ENCODE measurements at places on chromosomes 3 and 15. TPM values are rescaled to one million over a fixed set of nuclear protein-coding genes. Genes with fewer than 3 reads are reported as not detected.

GRCh38 chr3:132549890-132550578, 47.0 kb upstream of the ACKR4 start:
- no peak for DNase-seq

- no peak for DNase-seq
Measured at GRCh38 chr3:58134468-58134867, 76.3 kb downstream of the DNASE1L3 start.

GRCh38 chr3:134348524-134348923, 25.7 kb downstream of the AMOTL2 start:
- DNase-seq, result no peak

DNA sequence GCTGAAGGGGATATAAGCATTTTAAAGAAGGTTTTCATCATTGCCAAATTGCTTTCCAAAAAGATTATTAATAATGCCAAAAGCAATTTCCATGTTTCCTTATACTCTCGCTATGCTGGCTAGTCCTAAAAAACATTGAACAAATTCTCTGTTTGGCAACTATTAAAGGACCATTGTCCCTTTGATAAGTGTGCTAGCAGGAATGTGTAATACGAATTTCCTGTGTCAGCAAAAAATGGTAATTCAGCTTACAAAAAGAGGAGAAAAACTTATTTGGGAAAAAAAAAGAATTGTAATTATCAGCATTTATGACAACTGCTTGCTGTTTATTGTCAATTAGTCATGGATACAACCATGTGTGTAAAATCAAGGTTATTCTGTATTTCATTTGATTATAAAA, 138.6 kb downstream of the TBL1XR1 start:
- no peak for DNase-seq

- DNase-seq, result no peak
Measured at GRCh38 chr3:71241981-71242560, 341.5 kb downstream of the FOXP1 start.

DNA sequence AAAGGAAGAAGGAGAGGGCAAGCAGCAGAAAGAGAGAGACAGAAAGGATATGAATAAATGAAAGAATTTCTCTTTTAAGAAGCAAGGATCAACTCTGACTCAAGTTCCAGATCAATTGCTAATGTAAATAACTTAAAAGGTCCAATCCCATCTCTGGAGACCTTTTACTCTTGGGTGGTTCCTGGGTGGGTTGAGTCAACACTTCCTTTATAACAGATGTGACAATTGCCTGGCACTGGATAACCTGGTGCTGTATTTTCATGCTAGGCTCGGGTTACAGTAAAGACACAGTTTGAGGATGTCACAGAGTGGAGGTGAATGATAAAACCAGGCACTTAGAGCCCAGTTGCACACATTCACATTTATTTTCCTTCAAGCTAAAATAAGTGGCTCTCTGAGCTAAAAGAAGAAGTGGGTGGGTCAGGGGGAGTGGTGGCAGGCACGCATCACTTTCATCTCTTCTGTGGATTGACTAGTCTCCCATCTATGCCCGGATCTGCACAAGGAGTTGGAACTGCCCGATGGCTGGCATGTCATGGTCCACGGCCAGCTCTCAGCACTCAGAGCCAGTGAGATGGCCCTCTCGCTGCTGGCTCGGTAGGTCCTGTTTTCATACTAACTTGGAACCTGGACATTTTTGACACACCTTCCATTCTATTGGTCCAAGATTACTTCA, 465.8 kb downstream of the FOXP1 start:
- no peak for DNase-seq

- no peak for DNase-seq
Measured at GRCh38 chr3:195815169-195815771, 3.5 kb upstream of the MUC4 start.

- DNase-seq, result no peak
Measured at GRCh38 chr15:59394166-59394661, 21.5 kb upstream of the MYO1E start.

- no peak for DNase-seq
Measured at GRCh38 chr15:53831907-53832770, 72.7 kb upstream of the WDR72 start.

- no peak for DNase-seq
Measured at GRCh38 chr3:46998121-46998851, 18.8 kb downstream of the NBEAL2 start.

GRCh38 chr15:26673445-26673844, 99.4 kb downstream of the GABRB3 start:
- no peak for DNase-seq

GRCh38 chr3:153897842-153898241, 223.3 kb upstream of the ARHGEF26 start:
- no peak for DNase-seq

- no peak for DNase-seq
Measured at GRCh38 chr3:130725746-130726145, 20.9 kb downstream of the PIK3R4 start.

DNA sequence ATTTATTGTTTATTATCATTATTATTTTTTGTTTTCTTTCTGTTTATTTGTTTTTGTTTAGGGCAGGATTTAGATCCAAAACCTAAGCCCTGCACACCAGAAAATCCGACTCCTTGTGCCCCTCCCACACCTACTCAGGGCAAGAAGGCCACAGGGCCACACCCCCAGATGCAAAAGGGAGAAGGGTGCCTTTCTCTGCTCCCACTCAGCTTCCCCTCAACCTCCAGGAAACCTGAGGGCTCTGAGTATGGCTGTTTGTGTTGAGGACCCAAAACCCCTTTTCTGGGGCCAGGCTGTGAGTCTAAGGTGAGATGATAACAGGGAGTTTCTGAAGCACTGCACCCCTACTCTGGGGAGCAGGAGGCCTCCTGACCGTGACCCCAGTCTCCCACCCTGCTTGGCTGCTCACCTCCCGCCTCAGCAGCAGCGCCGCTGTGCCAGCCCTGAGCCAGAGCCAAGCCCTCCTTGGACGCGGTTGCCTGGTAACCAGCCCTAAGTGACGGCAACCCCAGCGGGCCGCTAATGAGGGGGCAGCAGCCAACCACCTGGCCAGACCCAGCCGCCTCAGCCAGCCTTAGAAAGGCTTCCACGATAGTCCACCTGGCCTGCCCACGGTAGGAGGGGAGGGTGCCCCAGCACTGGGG, 6.4 kb upstream of the C15orf39 start:
- DNase-seq, result no peak

DNA sequence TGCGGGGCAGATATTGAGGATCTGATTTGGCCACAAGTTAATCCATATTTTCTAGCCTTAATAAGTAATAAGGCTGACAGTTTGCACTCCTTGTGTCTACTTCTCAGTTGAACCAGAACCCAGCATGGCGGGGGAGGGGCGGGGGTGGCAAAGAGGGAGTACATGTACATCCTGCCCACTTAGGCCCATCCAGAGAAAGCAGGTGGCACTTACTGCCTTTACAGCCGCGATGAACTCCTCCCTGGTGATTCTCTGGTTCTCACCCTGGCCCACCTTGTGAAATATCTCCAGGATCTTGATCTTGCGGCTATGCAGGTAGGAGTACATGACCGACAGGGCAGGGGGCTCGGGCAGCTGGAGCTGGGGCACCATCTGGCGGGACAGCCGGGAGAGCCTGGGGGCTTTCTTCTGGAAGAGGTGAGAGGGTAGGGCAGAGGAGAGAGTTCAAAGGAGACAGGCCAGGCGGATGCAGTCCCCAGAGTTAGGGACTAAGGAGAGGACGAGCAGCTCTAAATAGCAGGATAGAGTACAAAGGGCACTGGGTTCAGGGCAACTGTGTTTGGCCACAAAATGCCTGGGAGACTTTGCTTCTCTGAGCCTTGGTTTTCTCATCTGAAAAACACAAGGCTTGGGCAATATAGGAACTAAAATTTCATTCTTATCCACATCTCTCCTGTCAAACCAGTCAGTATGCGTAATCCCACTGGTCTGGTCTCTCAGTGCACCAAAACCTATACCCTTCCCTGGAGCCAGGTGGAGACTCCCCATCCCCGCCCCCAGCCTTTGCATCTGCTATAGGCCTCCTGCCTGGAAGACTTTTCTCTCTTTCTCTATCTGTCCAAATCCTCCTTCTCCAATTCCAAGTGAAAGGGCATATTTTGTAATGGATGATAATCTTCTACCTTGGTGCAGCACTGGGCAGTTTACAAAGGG, 10.1 kb downstream of the EFCAB12 start:
- DNase-seq, result no peak

DNA sequence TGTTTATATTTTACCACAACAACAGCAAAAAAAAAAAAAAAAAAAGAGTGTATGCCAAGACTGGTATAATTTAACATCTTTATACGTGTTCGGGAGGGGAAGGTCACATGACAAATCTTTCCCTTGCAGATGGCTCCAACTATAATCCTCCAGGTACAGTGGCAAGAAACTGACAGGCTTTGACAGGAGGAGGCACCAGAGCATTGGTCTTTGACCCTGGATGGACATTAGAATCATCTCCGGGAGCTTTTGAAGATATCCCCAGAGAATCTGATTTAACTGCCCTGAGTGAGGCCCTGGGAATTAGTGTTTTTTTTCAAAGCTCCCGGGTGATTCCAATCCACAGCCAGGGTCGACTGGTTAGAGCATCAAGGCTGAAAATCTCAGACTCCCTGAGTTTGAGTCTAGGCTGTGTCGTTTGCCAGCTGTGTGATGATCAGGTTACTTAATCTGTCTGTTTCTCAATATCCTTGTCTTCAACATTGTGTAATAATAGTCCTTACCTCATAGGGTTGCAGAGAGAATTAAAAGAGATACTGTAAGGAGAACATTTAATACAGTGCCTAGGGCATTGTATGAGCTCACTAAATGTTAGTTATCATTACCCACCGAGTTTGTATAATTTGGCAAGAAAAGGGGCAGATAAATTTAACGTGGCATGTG, 8.9 kb upstream of the SEMA5B start:
- no peak for DNase-seq

DNA sequence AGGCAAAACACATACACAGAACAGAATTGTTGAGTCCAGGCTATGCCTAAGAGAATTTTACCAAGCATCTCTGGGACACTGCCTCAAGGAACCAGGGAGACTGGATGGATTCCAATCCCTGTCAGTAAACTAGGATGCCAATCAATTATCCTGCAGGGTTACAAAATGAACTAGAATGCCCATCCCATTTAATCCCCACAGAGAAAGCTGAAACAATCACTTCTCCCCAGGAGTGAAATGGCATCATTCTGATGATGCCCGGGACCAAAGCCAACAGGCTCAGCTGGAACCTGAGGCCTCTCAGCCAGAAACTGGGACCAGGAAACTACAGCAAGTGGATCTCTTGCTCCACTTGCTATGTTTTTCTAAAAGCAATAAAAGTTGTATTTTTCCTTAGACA, 130.0 kb upstream of the TJP1 start:
- DNase-seq, result no peak

DNA sequence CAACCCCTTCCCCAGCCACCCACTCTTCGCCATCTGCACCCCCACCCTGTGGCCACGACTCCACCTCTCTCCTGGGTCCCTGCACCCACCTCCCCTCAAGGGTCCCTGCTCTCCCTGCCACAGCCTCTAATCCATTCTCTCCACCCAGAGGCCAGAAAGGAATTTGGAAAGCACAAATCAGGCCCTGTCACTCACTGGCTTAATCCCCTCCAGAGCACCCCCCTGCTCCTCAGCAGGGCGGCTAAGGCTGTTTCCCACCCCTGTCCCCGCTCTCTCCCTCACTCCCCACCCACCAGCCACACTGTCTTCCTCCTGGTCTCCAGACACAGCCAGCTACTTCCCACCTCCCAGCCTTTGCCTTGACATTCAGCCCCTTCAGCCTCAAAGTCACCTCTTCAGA, 150.0 kb upstream of the LINGO1 start:
- no peak for DNase-seq

DNA sequence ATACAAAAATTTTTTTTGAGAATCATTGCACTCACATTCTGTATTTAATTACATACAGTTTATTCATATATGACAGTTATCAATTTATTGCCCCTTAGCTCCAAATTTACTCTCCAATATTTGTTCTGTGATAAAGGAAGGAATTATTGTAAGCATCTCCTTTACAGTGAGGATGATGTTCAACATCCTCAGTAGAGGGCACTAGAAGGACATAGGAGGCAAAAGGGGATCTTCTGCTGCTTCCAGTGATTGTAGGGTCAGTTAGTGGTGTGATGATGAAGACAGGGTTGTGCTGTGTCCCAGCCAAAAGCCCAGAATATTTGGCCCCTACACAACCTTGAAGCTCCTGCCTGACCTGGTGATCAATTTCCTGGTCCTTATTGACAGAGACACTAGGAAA, 89.9 kb upstream of the DCBLD2 start:
- DNase-seq, result no peak

DNA sequence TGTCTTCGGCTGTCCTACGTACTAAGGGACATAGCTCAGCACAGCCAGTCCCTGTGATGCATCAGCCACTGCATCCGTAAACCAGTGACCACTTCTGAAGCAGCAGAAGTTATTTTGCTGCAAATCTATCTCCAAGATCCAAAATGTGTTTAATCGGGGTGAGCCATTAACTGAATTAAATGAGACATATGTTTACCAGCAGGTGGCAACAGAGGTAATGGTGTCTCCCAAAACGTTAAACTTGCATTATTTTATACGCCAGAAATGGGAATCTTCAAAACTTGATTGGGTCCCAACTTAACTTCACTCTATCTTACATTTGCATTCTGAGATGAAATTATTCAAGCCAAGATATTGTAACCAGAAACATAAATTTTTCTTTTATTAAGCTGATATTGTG, 75.3 kb upstream of the BOC start:
- DNase-seq, result no peak

GRCh38 chr3:13452490-13453335, 27.4 kb upstream of the HDAC11 start:
- no peak for DNase-seq

GRCh38 chr3:123791898-123792297, 92.2 kb downstream of the MYLK start:
- DNase-seq, result no peak

The ARNT2 gene
- polyA plus RNA-seq, result 62.2 TPM

The IL5RA gene
- polyA plus RNA-seq, result 0.49 TPM

The TUSC7 gene
- polyA plus RNA-seq, result not detected

The U2SURP gene
- 166 TPM for polyA plus RNA-seq

The IGDCC3 gene
- polyA plus RNA-seq, result 9.4 TPM

The ADPGK gene
- 67.1 TPM for polyA plus RNA-seq

The ZNF80 gene
- 0.06 TPM for polyA plus RNA-seq

The FETUB gene
- polyA plus RNA-seq, result 0.33 TPM

The NEK4 gene
- 31.2 TPM for polyA plus RNA-seq

The MAN2A2 gene
- polyA plus RNA-seq, result 35.7 TPM

The HESX1 gene
- polyA plus RNA-seq, result 3.4 TPM

The MYL3 gene
- polyA plus RNA-seq, result 27.6 TPM

The HYAL1 gene
- polyA plus RNA-seq, result 7.6 TPM

The KY gene
- polyA plus RNA-seq, result 1.0 TPM

Measured in left renal cortex interstitium (tissue), 4 donors.